ENCODE measurements at places on chromosomes 1 and 21.

- DNase-seq, result no peak
These were observed 361.0 kb downstream of the SETD4 start for GRCh38 chr21:35699361-35699760.

DNA sequence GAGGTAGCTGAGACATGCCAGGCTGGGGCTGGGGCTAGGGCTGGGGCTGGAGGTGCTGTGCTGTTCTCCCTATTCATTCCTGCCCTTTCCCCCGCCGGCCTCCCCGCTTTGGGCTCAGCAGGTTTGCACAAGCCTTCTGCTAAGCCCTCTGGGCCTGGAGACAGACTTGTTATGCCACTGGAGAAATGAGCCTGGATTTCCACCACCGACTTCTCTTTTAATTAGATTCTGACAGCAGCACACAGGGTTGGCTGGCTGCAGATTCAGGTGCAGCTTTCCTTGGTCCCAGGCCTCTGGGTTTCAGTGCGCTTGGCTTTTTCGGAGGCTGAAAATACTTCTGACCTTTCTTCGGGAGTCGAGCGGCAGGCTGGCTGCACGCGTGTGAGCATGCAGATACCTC is 71.5 kb upstream of the ACTL8 start:
- no peak for DNase-seq

DNA sequence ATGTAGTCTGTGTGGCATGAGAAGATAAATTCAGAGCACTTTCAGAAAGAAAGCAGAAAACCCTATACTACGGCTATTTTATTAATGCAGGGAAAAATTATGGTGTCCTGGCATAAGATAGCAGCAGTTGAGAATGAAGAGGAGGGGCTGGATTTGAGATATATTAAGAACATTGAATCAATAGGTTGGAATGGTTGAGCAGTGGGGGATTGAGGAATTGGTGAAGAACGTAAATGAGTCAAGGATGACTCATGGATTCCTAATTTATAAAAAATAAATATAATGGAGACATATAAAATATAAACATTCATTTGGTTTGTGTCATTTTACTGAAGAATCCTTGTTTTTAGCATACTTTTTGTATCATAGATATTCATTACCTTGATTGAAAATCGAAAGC is 234.3 kb upstream of the ADAMTS5 start:
- no peak for DNase-seq

DNA sequence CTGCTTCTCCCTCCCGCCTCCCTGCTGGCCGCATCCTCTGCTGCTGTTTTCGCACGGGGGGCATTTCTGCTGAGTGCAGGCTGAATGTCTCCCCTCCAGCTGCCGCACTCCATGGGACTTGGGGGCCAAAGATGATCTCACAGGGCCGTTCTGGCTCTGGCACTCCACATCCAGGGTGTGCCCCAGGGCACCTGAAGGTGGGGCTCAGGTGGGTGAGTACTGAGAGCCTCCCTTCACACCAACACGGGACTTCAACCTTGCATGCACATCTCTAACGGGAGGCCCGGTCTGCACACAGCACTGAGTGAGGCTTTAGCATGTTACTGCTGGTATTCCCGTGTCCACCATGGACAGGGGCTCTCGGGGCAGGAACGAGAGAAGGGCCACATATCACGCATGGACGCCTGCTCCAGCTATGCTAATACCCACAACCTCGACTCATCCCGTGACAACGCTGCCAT is 88.9 kb downstream of the DMRTB1 start:
- no peak for DNase-seq

DNA sequence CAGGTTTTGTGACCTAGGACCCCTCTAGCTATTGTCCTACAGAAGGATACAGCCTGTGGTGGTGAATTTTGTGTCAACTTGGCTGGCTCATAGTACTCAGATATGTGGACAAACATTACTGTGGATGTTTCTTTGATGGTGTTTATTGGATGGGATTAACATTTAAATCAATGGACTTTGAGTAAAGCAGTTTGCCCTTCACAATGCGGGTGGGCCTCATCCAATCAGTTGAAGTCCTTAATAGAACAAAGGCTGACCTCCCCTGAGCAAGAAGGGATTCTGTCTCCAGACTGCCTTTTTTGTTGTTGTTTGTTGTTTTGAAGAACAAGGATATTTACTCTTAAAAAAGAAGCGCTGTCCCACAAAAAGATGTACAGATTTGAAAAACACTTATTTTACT is 210.0 kb upstream of the GREM2 start:
- no peak for DNase-seq

GRCh38 chr1:177964336-177964735 is 5.5 kb downstream of the SEC16B start:
- no peak for DNase-seq

DNA sequence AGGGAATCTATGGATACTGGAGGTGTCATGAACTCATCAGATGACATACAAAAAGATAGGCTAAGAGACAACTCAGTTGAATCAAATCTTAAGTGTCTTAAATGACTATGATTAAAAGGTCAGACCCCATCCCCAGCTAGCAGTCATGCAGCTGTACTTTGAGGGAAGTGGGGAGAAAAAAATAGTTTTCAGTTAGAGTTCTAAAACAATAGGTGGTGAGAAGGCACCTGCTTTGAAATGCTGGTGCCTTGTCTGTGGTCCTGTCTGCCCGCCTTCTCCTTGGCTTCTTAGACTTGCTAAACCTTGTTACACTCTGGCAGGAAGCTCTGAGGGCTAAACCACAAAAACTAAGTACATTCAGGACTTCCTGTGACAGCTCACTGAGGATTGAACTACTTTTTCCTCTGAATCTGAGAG is 15.3 kb downstream of the CD2 start:
- no peak for DNase-seq

- DNase-seq, result no peak
These were observed 17.2 kb upstream of the FABP3 start for GRCh38 chr1:31390071-31390470.

- DNase-seq, result no peak
These were observed 113.5 kb downstream of the MAP3K21 start for GRCh38 chr1:233440951-233441401.

Measured in substantia nigra (tissue), 51 donors.